Naive thymus-derived CD4-positive, alpha-beta T cell (primary cell): ENCODE measurements at places on chromosomes 12 and 14. TPM values are rescaled to one million over a fixed set of nuclear protein-coding genes. Genes with fewer than 3 reads are reported as not detected.

The BMP4 gene
- total RNA-seq, result not detected

DNA sequence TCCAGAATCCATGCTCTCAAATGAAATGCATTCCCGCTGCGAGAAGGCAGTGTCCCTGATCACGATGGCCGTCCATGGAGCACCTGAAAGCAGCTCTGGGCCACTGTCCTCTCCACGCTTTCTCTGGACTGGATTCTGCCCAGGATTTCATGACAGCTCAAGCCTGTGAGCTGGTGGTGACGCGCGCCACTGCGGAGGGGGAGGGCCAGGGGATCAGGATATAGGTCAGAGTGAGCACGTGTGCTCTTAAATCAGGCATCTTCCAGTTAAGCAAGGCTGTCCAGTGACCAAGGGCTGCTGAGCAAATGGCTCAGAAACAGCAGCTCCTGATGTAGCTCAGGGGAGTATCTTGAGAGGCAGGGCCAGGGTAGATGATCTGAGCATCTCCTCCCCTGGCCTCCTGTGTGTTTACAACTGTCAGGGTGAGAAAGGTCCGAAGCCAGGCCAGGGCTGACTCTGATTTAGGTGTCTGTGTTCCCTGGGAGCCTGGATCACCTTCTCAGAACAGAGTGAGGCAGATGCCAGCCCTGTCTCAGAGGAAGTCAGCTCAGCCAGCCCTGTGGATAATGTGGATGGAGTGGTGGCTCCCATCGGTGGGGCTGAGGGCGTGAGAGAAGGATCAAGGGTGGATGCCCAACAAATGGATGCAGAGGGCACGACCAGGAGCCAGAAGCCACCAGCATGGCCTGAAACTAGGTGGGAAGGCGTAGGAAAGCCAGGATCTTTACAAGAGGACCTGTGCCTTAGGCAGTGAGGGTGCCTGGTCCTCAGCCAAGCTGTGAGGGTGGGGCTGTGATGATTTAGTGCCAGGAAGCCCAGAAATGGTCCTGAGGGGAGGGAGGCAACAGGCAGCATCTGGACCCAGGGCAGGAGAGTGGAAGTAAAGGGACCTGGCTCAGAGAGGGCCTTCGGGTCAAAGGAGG lies 55.3 kb downstream of the ELK3 start:
- no peak for DNase-seq

The GLI1 gene
- total RNA-seq, result 0.45 TPM

- DNase-seq, result no peak
Observed at GRCh38 chr14:71852181-71852580, 80.0 kb upstream of the RGS6 start.

GRCh38 chr14:77347751-77348150 lies 26.9 kb downstream of the GSTZ1 start:
- no peak for DNase-seq

DNA sequence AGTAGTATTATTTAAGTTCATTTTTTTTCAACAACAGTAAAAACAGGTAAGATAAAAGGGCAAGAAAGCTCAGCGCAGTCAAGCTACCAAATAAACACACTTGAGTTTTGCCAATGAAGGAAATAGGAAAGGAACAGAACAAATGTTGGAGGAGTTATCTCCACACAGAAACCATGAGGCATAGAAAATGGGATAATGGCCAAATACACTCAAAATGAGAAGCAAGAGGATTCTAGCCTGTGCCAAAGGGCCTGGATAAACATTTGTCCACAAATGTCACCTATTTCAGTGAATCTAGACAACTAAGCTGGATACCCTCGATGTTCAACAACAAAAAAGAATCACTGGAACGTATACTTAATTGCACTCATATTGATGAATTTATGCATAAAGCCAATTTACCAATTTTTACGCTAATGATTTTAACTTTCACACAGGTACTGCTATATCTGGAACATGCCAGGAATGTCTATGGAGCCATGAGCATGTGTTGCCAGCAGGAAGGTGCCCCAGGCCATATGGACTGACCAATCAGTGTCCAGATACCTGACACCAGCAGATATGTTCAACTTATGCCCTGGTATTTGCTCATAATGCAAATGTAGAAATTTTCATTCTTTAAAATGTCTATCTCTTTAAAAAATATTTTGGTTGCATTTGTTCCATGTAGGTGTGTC lies 21.1 kb downstream of the ST8SIA1 start:
- no peak for DNase-seq
